ENCODE measurements at places on chromosomes 4 and X.
A peak's percentile ranks its signal among the peaks of the same experiment; 100 is the strongest.

- no peak for DNase-seq
These were observed 15.0 kb upstream of the PRDM8 start for GRCh38 chr4:80182237-80182866.

DNA sequence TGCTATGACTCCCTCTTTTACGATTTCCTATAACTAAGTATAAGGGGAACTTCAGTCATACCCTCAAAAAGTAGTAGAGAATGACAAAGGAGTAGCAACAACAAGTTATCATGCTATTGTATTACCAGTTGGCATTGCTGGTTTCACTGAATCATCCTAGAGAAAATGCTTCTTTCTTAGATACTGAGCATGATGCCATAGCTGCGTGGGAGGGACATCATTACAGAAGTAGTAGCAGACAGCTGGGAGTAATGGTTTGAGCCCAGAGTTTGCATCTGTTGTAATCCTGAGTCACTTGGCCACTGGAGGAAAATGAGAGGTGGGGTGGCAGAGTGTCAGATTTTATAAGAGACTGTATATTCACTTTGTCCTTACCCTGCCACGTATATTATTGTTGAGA lies 38.6 kb downstream of the MTMR1 start:
- DNase-seq = peak; percentile 3

DNA sequence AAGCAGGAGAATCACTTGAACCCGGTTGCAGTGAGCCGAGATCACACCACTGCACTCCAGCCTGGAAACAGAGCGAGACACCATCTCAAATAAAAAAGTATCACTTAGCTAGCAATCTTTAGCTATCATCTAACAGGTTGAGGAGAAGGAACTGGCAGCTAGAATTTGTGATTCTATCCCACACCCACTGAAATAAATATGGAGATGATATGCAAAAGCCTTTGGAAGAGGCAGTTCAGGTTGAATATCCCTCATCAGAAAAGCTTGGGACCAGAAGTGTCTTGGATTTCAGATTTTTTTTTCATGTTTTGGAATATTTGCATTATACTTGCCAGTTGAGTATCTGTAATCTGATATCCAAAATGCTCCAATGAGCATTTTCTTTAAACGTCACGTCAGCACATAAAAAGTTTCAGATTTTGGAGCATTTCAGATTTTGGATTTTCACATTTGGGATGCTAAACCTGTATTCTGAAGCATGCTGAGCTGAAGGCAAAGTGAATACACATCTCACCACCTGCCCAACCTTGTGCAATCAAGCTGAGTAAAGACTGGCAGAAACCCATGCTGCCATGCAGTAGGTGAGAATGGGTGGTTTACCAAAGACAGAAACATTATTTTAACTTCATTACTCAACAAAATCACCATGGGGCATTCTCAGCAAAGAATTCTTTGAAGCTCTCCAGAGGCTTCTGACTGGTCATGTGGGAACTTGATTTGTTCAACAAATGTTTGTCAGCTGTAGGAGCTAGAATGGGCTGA lies 159.3 kb downstream of the SH3KBP1 start:
- no peak for DNase-seq

DNA sequence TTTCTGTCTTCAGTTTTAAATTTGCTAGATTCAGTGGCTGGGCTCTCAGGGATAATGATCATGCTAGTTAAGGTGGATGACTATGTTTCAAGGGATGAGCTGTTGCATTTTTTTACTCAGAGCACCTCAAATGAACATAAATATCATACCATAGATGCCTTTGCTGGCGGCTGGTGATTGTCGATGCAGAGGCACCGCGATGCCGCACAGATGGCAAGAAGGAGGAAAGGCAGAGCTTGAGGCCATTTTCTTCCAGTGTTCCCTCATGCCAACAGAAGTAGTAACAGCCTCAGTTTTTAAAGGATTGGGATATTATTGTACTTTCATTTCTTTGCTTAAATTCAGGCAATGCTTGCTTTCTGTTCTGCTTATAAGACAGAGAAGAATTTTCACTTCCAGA lies 654.7 kb upstream of the IGFBP7 start:
- no peak for DNase-seq

DNA sequence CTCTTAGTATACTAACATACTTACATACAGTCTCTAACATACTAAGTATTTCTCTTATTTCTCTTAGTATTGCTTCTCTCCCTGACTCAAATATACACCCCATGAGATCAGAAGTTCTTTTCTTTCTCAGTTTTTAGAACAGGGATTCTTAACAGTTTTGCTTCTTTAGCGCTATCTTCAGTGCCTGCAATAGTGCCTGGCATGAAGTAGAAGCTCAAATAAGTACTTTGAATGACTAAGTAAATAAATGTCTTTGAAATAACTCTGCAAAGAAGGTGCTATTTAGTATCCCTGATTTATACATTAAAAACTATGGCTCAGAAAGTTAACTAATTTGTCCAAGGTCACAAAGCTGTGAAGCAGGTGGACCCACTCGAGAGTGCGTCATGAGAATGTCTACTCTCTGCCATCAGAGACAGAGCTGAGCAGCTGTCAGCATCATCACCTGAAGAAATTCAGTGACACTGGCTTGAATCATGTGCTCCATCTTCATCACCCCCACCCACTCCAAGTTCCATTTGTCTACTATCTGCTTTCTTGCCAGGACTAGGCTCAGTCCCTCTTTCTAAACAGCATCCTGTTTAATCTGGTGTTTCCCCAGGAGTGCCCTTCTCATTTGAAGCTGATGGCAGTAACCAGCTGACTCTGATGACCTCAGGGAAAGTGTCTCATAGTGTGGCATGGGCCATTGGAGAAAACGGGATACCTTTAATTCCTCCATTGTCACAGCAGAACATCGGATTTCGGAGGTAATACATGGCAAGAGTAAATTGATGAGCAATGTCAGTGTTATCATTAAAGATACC lies 83.1 kb downstream of the CC2D2A start:
- DNase-seq = no peak

GRCh38 chr4:146637621-146638332 lies 916 bp upstream of the POU4F2 start:
- no peak for DNase-seq

DNA sequence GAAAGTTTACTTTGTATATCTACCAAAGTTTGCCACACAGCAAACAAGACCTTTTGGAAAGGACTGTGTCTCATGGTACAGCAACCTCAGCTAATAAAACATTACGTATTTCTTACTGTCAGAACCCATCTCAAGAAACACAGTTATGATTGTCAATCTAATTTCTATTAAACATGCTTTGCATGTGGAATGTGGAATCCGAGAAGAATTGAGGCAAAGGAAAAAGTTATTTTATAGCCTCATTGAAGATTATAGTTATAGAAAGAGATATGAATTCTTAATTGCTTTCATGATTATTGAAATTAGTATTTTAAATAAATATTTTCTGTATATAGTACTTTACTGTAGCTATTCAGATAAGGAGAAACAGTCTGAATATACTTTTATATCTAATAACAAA lies 5.4 kb downstream of the PCDH7 start:
- no peak for DNase-seq

DNA sequence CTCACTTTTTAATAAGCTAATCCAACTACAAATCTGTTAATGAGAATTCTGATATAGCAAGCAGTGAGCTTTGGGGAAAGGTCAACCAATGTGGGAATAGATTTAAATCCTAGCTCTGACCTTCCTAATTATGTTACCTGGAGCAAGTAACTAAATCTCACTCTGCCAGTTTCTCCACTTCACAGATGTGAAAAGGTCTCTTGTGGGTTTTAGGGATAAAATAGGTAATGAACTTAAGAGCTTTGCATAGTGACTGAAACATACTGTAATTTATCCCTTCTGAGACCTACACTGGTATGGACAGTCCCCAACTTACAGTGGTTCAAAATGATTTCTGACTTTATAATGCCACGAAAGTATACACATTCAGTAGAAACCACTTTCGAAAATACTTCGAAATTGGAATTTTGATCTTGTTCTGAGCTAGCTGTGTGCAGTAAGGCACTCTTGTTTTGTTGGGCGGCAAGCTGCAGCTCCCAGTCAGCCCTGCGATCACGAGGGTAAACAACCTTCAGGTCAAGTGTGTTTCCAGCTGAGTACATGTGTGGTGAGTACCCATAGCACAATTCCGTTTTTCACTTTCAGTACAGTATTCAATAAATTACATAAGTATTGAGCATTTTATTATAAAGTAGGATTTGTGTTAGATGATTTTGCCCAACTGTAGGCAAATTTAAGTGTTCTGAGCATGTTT lies 93.7 kb downstream of the ADGRL3 start:
- DNase-seq = no peak

DNA sequence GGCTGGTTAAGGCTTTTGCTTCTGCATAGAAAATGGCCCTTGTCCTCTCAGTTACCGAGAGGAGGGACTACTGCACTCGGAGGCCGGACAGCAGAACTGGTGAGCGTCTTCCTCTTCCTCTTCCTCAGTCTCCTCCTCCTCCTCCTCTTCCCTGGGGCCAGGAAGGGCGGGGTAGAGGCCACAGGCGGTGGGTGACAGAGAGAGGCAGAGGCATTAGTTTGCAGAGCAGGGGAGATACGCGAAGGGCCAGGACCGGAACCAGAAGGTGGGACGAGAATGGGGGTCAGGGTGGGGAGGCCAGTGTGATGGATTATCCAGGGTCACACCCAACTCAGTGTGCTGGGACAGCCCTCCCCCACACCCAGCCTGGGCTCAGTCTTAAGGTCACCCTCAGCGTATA lies 14.5 kb downstream of the IQSEC2 start:
- no peak for DNase-seq

- no peak for DNase-seq
These were observed 20.1 kb downstream of the ZNF185 start for GRCh38 chrX:152917656-152918579.

- no peak for DNase-seq
These were observed 3.1 kb upstream of the SLC26A1 start for GRCh38 chr4:996030-996996.

GRCh38 chrX:1521459-1521956 lies 15.5 kb downstream of the P2RY8 start:
- DNase-seq = no peak

All from activated CD4-positive, CD25-positive, alpha-beta regulatory T cell treated with anti-CD3 and anti-CD28 coated beads, Interleukin-2, amount 50 U/mL, for 16 hours (primary cell).